ENCODE measurements at places on chromosomes 1 and 21.
A peak's percentile ranks its signal among the peaks of the same experiment; 100 is the strongest.

- peak; percentile 10 for DNase-seq
These were observed 133.5 kb downstream of the HMGB4 start for GRCh38 chr1:33997127-33998036.

GRCh38 chr21:42373196-42373907, 7.0 kb upstream of the TFF1 start:
- no peak for DNase-seq

GRCh38 chr1:154784924-154785531, 85.1 kb downstream of the KCNN3 start:
- no peak for DNase-seq

- DNase-seq: peak; percentile 80
These were observed 109.5 kb downstream of the PSMG1 start for GRCh38 chr21:39073717-39074116.

GRCh38 chr1:21267191-21268077, 22.8 kb downstream of the ECE1 start:
- DNase-seq: no peak

DNA sequence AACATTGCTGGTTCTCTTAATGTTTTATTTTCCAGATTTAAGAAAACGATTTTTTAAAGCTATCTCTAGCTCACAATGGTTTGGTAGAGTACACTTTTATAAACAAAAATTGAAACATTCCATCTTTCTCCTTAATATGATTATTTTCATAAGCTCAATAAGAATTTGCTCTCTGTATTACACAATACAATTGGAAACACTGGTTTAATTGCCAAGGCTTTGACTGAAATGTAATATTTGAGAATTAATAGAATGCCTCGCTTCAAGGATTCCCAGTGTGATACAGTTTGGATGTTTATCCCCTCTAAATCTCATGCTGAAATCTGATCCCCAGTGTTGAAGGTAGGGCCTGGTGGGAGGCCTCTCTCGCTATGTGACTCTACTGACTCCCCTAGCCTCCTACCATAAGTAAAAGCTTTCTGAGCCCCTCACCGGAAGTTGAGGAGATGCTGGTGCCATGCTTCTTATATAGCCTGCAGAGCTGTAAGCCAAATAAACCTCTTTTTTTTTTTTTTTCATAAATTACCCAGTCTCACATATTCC, 67.4 kb downstream of the DDAH1 start:
- DNase-seq: no peak
